ENCODE measurements at places on chromosomes 12 and 14.

GRCh38 chr12:68117661-68118060 lies 41.9 kb downstream of the IFNG start:
- DNase-seq = no peak

- no peak for DNase-seq
These were observed 81.2 kb downstream of the RIMBP2 start for GRCh38 chr12:130634866-130635265.

- DNase-seq = peak; percentile 66
These were observed 212.6 kb downstream of the SLC16A7 start for GRCh38 chr12:59808317-59808910.

GRCh38 chr14:70257526-70257925 lies 68.8 kb upstream of the SLC8A3 start:
- no peak for DNase-seq

GRCh38 chr12:42922505-42922850 lies 332.9 kb upstream of the PRICKLE1 start:
- no peak for DNase-seq

DNA sequence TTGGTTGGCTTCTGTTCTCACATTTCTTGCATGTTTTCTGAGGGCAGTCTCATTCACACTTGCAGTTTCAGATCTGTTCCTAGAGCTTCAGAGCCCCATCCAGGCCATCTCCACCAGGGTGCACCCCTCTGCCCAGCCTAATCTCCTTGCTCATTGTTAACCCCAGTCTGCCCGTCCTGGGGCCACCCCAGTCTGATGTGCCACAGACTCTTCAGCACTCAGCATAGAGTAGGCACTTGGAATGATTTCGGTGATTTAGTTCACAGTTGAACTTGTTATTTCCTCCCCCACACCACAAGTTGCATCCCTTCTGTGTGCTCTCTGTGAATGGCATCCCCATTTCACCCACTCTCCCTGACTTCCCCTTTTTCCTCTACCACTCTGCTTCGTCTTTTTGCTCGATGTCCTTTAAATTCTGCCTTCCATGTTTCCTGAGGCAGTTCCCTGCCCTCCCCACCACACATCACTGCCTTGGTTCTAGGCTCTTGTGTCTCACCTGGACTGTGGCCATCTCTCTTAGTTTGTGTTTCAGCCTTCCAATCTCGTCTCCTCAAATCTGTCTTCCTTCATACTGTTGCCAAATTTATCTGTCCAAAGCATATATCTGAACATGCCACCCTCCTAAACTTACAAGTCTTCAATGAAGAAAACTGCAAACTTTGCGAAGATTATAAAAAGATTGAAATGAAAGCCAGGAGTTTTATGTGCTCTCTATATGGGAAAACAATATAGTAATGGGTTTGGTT lies 41.5 kb downstream of the ANO6 start:
- no peak for DNase-seq

DNA sequence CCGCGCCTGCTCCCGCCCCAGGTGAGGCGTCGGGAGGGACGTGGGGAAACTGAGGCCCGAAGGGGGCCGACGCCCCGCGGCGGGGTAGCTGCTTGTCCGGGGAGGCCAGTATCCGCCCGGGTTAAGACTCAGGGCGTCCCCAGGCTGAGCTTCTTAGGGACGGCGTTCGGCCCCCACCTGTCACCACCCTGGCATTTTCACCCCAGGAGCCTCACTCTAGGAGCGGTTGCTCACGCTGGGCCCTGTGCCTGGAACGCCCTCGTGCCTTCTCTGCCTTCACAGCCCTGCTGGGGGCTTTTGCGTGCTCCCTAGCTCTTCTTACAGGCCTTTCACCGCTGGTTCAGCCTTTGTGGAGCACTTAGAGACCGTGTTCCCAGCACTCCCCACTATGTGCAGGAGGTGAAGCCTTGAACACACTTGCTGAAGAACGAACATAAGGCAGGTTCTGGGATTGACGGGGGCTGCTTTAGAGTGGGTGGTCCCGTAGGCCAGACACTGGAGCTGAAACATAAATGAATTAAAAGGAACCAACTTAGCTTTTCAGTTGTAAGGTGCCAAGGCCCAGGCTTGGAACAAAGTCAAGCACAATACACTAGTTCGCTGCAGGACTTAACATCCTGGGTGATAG lies 601 bp downstream of the ZNF839 start:
- DNase-seq = peak; percentile 75

DNA sequence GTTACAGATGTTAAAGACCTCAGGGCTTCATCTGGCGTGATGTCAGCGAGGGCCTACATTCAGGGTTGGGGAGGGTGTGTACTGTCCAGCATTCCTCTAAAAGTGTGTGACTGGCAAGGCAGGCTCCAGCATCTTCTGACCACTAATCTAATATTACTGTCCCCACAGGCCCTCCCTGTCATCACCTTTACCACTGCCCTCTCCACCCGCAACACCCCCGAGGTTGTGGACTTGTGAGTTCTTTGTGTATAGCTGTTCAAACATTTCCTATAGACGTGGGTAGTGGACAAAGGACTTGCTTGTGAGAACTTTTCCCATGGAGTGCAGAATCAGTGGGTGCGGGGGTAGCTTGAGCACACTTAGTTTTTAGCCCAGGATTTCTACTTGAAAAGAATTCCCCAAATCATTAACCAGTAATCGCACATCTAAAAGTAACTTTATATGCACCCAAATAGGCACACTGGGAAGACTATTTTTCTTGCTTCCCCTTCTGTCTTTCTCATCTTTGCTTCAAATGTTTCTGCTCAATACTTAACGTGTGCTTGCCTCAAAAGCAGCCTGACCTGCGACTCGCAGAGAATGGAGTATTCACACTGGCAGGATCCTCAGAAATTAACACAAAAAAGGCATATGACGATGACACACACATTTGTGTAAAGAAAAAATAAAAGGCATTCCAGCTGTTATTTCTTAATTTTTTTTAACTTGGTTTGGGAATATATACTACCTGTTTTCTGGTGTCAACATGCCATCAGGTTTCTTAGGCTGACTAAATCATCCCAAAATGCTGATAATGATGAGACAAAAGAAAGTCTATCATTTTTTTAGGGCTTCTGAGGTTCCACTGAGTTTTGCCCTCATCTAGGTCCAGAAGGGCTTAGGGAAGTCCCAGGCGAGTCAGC lies 158.4 kb upstream of the HIF1A start:
- no peak for DNase-seq

DNA sequence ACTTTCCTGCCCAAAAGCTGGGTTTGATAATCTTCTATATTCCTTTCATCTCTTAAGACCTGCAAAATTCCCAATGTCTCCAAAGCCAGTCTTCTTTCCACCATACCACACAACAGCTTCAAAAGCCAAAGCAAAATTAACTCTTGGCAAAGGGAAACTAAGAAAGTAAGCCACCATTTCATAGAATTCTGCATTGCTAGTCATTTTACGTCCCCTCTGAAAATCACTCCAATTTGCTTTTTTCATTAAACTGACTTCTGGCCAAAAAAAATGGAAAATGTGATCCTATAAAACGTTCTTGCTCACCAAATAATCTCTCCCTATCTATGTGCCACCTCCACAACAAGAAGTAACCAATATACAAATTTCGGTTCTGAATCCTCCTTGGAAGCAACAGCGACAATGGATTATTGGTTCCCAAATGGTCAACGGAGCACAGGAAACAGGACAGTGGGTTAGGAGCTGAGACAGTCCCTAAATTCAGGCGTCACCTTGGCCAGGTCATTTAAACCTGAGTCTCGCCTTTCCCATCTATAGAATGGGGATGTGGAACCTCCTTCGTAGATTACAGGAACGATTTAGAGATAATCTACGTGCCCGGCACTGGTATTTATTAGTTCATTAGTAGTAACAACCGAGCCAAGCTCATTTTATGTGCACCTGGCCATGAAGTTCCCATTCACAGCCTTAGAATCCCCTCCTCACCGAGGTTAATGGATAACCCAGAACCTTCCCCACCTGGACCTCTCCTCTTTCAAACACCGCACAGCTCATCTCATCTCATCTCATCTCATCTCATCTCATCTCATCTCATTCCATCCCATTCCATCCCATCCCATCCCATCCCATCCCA lies 1.2 kb downstream of the NT5DC3 start:
- no peak for DNase-seq

DNA sequence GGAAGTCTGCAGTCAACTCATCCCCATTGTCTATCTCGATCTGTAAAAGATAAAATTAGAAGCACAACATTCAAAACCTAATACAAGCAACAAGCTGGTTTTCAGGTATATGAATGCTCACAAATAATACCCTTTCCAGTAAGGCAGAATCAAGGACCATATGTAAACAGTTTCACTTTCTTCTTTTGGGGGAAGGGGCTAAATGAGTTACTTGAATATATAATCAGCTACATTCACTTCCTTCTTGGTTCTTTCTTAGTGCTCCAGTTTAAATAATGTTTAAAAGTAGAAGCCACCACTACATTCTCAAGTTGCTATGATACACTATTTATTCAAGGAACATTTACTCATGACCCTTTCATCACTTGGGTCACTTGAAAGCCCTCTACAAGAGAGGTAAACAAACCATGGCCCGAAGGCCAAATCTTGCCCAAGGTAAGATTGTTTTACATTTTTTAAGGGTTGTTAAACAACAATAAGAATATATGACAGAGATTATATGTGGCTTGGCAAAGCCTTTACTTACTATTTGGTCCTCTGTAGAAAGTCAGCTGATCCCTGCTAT lies 10.3 kb downstream of the TWF1 start:
- peak; percentile 66 for DNase-seq

DNA sequence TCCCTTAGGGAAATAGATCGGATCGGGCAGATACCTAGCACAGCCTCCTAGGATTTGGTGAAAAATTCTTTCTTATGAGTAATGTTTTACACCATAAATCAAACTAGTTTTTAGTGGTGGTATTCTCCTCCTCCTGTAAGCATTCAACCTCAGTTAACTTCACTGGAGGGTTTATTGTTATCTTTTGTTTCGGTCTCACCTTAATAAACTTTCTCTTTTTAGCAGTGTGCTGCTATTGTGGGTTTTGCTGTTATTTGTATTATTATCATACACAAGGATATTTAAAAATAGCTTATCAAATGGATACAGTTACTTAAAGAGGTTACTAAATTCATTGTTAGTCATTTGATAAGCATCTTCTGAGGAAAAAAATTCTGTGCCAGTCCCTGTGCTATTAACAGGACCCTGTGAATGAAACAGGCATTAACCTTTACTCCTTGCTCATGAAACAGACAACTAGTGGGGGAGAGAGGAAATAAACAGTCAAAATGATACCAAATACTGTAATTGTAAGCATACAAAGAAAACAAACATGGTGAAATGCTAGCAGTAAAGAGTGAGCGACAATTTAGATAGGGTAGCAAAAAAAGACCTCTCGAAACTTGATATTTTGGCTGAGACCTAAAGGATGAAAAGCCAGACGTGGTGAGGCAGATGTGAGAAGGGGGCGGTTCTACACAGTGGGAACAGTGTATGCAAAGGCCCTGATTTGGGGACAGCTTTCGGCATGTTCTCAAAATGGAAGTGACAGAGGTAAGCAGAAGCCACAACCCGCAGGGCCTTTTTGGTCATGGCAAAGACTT lies 178.7 kb upstream of the SOX5 start:
- DNase-seq = no peak

GRCh38 chr12:42679466-42679865 lies 89.9 kb upstream of the PRICKLE1 start:
- peak; percentile 79 for DNase-seq

DNA sequence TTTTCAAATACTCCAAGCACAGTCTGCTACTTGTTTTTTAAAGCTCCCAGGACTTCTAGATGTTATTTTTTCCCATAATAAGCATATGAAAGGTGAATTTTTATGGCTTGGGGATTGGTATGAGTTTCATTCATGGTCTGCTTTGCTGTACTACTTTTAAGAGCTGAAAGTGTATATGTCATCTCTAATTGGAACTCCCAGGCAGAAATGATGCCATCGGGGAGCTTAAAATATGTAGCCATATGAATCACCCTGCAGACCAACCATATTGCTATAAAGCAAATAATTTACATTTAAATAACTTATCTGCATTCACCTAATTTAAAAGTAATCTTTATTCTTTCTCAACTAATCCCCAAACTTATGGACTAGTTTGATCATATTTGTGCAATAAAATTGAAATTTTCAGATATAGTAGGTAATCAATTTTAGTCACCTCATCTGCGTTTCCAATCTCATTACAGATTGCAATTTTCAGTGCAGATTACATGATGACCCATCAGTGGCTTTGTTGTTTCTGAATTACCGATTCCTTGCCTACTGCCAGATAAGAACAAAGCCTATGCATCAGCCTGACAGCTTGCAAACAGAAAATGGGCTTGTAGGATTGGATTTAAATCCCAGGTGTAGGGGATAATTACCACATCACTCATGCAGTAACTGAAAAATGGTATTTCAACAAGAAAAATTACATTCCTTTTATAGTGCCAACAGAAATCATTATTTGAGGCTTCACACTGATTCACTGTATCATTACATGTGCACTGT lies 689.4 kb downstream of the NOVA1 start:
- DNase-seq = no peak

DNA sequence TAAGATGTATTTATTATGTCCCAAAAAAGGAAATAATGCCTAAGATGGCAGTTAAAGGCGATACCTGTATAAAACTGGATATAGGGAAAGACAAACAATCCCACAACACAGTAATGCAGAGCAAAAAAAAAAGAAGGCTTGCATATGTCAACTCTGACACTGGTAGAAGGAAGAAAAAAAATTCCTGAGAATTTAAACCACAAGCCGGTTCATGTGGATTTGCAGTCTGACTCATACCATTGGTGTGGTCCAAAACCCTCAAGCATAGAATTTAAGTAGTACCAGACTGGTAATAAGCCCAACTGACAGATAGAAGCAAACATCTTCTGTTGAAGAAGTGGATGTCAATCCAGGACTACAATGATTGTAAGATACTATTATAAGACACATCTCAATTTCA lies 7.2 kb downstream of the DNAI7 start:
- peak; percentile 95 for DNase-seq

DNA sequence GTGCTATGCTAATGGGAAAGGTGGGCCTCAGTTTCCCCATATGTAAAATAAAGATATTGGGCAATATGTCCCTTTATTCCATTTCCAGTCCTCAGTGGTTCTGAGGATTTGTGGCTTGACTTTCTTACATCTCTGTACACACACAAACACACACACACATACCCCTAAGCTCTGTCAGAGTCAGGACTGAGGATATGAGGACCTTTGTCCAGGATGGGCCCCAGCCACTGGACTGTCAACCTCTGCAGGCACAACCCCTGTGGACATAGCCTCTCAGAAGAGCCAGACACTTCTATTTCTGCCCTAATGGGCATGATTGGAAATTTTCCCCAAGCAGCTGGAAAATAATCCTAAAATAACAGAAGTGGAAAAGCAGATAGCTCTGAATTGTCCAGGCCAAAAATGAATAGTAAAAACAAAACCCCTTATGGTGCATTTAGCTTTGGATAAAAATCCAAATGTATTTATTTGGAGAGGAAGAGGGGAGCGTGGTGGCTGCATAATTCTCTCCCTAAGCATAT lies 50.2 kb downstream of the RIN3 start:
- DNase-seq = no peak

All from choroid plexus epithelial cell (primary cell).